NCI-H510A treated with DMSO at 0.1 percent for 48 hours (cell line): ENCODE measurements at places on chromosomes 2 and 18.

DNA sequence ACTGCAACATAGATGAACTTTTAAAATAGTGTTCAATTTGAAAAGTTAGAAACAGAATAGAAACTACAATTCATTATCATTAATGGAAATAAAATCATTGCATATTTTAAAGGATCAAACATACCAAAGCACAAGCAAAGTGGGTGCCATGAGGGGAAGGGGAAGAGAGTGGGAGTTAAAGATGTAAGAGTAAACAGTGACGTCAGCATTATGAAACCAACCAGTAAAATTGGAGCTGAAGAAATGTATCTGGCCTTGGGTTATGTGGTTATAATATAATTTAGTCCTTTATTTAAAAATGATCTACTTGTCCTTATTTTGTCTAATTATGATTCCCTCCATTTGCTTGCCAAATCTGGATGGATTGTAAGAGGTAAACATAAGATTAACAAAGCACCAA lies 6.0 kb downstream of the LINC00305 start:
- DNase-seq = no peak

GRCh38 chr2:118250001-118250400 lies 161.7 kb downstream of the INSIG2 start:
- no peak for DNase-seq

- no peak for DNase-seq
Measured at GRCh38 chr2:189641590-189641989, 19.7 kb upstream of the ASNSD1 start.

GRCh38 chr18:80229363-80229762 lies 18.0 kb downstream of the PARD6G start:
- no peak for DNase-seq

DNA sequence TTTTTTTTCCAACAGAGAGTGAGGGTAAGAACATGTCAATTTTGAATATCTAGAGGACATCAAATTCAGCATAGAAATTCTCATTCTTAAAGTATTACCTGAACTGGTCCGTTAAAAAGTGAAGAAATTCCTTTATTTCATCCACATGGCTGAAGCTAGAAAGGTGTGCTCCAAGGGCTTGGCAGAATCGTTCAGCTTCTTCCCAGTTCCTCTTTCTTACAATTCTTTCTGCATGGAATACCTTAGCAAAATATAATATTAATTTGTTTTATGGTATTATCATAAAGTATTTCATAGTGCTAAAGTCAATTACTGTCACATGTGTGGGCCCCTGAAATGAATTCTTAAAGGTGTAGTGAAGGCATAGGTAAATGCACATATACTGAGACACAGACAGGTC lies 74.3 kb upstream of the CD302 start:
- DNase-seq = no peak

DNA sequence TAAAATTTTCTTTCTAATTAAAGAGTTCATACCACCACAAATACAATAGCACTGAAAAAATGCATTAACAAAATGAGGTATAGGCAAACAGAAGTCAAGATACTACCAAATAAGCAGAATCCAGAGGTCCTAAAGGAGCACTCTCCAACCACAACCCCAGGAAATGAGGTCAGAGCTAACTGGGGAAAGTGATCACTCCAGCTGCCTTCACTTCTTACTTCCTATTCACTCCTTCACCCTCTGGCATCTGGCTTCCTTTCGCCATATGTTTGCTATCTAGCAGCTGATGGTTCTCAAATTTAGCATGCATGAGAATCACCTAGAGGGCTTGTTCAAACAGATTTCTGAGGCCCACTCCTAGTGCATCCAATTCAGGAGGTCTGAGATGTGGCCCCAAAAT lies 212.6 kb upstream of the ACVR2A start:
- no peak for DNase-seq

DNA sequence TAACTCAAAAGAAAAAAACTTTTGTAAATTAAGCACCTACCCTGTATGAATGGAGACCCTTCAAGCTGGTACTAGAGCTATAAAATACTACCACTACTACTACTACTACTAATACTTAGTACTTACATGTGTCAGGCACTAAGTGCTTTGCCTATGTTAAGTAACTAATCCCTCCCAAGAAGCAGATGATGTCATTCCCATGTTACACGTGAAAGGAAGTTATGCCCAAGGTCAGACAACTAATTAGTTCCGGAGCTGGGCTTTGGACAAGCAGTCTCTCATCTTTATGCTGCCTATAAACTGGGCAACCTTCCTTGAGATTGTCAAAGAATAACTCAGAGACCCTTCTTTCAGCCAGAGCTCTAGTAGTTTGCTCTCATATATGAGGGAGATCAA lies 13.9 kb upstream of the ATP6V1B1 start:
- peak; percentile 78 for DNase-seq

DNA sequence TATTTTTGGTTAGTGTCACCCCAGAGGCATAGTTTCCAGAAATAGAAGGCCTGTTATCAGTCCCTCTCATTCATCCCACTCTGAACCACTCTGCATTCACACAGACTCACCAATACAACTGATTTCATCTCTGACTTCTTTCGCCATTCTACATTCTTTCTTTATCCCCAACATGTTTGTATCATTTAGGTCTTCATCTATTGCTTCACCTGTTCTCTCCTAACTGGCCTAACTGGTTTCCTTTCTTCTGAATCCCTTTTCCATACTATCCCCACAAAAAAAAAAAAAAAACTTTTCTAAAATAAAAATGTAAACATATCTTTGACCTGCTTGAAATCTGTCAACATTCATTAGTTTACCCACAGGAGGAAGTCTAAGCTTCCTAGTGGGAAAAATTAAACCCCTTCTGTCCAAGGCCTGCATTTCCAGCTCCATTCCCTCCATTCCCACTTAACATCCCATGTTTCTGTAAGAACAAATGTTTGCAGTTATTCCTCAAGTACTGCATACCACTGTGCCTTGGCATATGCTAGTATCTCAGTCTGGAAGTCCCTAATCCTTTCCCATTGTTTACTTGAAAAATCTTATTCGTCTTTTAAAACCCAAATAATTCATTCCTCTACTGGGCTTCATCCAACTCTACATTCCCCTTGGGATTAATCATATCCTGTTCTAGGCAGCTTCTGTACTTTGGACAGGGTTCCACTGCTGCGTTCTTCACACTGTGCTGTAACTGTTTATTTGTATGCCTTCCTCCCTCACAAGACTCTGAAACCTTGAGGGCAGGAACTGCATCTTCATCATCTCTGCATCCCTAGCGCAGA lies 68.5 kb downstream of the FIGN start:
- DNase-seq = no peak

- DNase-seq = no peak
Measured at GRCh38 chr2:66477135-66477842, 42.4 kb downstream of the MEIS1 start.

GRCh38 chr18:21904856-21905255 lies 164.3 kb downstream of the MIB1 start:
- DNase-seq = no peak

- peak; percentile 57 for DNase-seq
Measured at GRCh38 chr2:196927376-196928225, 1.1 kb upstream of the PGAP1 start.

GRCh38 chr2:166373105-166373504 lies 2.6 kb downstream of the SCN9A start:
- no peak for DNase-seq

GRCh38 chr2:25979001-25979400 lies 3.3 kb downstream of the KIF3C start:
- DNase-seq = no peak

DNA sequence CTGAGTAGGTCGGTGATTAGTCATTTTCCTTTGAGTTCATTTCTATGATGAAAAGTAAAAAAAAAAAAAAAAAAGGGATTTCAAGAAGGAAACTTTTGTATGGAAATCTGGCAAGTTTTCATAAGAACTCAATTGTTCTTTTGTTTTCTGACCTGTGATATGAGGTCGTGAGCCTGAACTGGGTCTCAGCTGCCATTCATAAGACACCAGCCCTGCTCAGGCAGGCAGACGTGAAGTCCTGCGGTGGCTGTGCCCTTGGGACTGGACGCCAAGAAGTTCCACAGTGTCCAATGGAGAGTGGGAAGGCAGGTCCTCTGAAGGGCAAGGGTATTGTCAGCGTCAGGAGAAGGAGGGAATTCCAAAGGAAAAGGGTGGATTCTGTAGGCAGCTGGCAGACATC lies 183.9 kb downstream of the NCK2 start:
- DNase-seq = no peak

GRCh38 chr18:47831351-47831750 lies 99.1 kb downstream of the SMAD2 start:
- no peak for DNase-seq

GRCh38 chr2:201467666-201468065 lies 16.1 kb downstream of the STRADB start:
- DNase-seq = no peak

DNA sequence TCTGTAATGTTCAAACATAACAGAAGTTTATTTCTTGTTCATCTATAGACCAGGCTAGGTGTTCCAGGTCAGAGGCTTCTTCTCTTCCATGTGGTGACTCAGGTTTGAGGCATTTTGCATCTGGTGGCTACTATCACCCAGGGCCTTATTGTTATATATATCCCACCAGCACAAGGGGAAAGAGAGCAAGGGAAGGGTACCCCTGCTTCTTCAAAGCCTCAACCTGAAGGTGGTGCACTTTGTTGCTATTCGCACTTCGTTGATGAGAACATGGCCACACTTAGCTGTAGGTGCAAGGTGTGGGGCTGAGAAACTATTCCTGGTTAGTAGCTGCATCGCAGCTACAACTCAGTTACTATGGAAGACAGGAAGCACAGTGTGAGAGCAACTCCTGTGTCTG lies 27.4 kb upstream of the SLC3A1 start:
- no peak for DNase-seq

DNA sequence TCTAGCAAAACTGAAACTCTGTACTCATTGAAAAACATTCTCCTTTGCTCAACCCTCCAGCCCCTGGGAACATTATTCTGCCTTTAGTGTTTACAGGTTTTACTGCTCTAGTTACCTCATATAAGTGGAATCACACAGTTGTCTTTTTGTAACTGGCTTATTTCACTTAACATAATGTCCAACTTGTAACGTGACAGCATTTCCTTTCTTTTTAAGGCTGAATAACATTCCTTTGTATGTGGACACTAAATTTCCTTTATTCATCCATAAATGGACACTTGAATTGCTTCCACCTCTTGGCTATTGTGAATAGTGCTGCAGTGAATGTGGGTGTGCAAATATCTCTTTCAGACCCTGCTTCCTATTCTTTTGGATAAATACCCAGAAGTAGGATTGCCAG lies 144.9 kb downstream of the ACTR3 start:
- no peak for DNase-seq

DNA sequence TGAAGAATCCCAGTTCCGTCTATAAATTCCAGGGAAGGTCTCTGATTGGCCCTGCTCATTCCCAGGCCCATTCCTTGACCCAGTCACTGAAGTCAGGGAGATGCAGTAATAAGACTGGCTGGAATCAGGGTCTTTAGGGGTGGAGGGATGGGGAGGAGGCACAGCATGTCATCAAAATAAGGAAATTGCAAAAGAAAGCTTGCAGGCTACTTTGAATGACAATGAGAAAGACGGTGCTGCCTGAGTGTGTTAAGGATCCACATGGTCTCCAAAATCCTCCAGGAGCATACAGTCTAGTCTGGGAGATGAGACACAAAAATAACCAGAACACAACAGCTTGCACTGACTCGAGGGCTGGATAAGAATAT lies 2.0 kb upstream of the DES start:
- no peak for DNase-seq

DNA sequence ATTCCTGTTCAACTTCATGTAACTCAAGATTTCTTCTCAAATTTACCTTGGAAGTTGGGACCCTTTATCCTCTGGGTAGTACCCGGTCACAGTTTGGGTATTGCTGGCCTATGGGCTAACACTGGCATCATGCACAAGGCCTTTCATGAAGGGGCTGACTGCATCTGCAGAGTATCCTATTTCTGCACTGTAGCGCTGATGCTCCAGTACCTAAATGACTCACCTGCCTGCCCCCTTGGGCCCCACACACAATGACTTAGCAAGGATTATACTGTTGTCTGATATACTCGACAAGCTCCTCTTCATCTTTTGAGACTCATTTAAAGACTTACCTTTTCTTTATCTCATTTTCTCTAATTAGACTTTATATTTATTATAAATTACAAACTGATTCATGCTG lies 39.9 kb downstream of the DNAH6 start:
- peak; percentile 18 for DNase-seq

GRCh38 chr2:10252224-10252623 lies 50.5 kb upstream of the HPCAL1 start:
- DNase-seq = no peak

DNA sequence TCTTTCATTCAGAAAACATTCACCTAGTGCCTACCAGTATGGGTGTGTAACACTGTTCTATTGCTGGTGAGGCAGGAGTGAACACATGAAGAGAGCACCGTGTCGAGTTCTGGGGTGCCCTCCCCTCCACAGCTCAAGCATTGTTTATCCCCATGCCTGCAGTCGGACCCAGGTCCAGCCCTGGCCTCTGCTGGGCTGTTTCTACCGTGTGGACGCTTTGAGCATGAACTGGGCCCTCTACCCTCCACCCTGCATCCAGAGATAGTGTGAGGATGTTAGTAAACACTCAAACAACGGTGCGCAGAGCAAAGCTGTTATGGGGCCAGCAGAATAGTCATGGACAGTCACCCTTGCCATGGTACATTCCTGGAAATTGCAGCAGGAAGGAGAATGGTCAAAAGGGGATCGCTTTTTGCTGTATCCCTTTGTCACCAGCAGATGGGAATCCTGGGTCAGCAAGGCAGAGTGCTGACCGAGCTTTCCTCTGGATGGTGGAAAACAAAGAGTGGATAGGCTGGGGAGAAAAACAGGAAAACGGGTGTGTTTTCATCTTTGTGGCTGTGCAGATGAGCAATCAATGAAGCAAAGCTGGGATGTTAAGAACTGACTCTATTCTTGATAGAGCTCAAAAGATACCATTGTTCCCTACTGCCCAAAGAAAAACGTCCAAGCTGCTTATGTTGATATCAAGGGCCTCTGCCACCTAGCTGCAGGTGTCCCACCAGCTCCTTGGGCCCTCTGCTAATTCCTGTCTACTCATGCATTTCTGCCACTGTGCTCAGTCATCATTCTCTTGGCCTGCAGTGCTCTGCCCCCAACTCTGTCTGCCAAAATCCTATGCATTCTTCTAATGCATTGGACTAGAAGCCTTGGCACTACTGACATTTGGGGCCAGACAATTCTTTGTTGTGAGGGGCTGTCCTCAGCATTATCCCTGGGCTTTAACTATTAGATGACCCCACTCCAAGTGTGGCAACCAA lies 38.7 kb downstream of the REEP1 start:
- no peak for DNase-seq

- DNase-seq = no peak
Measured at GRCh38 chr2:191848771-191849767, 2.2 kb upstream of the CAVIN2 start.

- DNase-seq = no peak
Measured at GRCh38 chr2:119157850-119158511, 570 bp downstream of the C1QL2 start.

GRCh38 chr2:226122041-226122440 lies 677.6 kb downstream of the IRS1 start:
- DNase-seq = no peak

DNA sequence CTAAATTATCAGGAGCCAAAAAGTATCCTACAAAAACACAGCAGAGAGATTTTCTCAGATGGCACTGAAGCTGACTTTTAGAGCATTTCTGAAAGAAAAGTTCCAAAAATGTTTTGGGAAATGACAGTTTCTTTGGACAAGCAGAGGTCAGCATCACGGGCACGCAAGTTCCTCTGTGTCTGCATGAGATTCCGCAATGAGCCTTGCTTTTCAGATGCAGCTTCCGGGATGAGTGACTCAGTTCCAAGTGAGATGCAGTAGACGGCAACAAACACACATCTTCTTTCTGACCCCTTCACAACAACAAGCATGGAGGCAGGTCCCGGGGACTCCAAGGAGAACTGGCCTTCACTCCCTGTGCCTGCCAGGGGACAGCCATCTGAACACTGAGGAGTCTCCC lies 76.6 kb downstream of the EIPR1 start:
- no peak for DNase-seq
